ENCODE measurements at places on chromosomes 2 and 18.
A peak's percentile ranks its signal among the peaks of the same experiment; 100 is the strongest.

- no peak for DNase-seq
These were observed 46.3 kb upstream of the SLC39A10 start for GRCh38 chr2:195610717-195611116.

- DNase-seq = no peak
These were observed 16.1 kb upstream of the STAMBP start for GRCh38 chr2:73812635-73813034.

GRCh38 chr2:170462433-170463205 lies 252.5 kb upstream of the SP5 start:
- DNase-seq = peak; percentile 56

DNA sequence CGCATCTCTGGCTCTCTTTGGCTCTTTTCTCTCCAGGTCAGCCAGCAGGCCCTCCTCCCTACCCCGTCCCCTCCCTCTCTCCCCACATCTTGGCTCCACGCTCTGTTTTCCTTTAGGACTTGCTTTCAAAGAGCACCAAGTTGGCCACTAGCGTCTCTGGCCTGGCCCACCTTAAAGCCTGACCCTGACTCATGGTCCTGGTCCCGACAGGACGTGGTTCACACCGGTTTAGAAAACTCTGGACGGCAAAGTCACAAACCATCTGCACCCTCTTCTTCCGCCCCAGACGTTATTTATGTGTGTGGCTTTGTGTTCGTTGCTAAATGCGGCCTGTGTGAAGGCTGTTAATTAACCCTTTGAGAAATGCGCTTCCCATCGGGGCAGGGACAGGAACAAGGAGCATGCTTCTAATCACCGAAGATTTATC lies 169.0 kb upstream of the HAAO start:
- DNase-seq = no peak

GRCh38 chr2:191158747-191159146 lies 8.0 kb upstream of the STAT4 start:
- no peak for DNase-seq

GRCh38 chr2:64086347-64087082 lies 57.7 kb downstream of the PELI1 start:
- DNase-seq = no peak

GRCh38 chr2:60505880-60506260 lies 47.6 kb downstream of the BCL11A start:
- DNase-seq = no peak

GRCh38 chr2:200077838-200078237 lies 122.5 kb downstream of the MAIP1 start:
- no peak for DNase-seq

DNA sequence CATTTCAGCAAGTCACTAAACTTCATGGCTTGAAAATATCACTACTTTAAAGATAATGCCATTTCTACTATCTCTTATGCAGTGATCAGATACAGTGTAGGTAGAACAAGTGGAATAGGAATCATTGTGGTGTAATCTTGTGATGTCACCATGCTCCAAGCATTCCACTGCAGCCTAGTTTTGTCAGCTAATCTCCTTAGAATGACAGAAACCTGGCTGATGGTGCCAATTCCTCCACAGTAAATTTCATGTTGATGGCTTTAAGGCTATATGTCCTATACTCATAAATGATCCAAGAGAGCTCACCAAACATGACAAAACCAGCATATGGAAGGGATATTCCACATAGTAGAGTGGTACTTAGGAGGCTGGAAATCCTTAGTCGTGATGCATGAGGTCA lies 184.9 kb downstream of the PDE1A start:
- DNase-seq = no peak

DNA sequence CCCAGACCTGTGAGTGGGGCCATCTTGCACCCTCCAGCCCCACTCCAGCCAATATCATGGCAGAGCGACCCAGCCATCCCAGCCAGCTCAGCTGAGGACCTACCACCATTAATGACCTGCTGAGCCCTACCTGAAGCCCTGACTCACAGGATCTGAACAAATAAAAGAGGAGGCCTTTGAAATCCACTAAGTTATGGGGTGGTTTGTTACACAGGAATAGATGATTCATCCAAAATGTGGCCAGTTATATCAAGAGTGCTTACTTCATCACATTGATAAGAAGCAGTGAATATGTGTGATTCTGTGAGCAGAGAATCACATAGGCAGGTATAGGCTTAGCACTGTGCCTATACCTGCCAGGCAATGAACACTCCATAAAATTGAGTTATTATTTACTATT lies 34.7 kb upstream of the FAM124B start:
- no peak for DNase-seq

- no peak for DNase-seq
These were observed 133.2 kb downstream of the NAPG start for GRCh38 chr18:10659000-10659399.

DNA sequence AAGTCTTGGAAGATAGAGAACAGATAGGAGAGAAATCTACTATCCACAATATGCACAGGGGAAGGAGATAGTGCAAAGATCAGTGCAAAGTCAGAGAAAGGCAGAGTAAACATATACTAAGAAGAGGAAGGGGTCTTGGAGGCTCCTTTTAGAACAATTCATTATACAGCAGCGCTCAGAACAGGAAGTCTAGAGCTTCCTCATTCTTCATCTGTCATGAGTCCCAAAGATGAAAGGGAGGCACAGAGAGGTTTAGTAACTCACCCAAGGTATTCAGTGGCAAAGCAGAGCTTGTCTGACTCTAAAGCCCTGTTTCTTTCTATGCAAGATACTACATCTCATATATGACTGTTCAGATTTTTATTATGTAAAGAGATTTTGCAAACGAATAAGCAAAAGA lies 1.4 kb downstream of the SP110 start:
- DNase-seq = no peak

DNA sequence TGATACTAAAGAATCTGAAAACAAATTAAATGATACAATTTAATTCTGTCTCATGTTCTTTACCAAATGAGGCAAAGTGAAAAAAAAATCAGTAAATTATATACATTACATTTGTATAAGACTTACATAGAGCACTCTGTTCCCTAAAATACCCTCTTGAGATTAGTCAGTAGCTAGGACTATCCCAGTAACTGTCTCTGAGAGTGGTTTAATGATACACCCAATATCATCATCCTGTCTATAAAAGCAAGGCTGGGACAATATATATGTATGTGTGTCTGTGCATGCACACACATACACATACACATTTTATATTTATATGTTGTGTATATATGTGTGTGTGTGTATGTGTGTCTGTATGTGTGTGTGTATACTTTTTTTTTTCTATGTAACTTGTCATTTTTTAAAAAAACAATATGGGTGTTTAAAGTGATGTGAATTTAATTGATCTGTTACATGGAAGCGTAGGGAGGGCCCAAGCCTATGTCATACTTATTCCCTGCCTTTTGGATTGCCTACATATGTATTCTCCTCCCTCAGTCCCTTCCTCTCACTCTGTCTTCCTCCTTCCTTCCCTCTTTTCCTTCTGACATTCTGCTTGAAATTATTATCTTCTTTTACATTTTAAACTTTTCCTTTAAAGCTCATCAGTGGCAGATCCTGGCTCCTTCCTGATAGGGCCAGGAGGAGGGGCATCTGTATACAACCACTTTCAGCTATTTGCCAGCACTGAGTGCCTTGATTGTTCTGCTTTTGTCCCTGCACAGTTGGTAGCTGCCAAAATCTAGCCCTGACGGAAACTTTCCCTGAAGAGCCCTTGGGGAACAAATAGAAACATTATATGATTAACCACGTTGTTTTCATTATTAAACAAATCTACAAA lies 6.8 kb downstream of the ASXL3 start:
- no peak for DNase-seq

DNA sequence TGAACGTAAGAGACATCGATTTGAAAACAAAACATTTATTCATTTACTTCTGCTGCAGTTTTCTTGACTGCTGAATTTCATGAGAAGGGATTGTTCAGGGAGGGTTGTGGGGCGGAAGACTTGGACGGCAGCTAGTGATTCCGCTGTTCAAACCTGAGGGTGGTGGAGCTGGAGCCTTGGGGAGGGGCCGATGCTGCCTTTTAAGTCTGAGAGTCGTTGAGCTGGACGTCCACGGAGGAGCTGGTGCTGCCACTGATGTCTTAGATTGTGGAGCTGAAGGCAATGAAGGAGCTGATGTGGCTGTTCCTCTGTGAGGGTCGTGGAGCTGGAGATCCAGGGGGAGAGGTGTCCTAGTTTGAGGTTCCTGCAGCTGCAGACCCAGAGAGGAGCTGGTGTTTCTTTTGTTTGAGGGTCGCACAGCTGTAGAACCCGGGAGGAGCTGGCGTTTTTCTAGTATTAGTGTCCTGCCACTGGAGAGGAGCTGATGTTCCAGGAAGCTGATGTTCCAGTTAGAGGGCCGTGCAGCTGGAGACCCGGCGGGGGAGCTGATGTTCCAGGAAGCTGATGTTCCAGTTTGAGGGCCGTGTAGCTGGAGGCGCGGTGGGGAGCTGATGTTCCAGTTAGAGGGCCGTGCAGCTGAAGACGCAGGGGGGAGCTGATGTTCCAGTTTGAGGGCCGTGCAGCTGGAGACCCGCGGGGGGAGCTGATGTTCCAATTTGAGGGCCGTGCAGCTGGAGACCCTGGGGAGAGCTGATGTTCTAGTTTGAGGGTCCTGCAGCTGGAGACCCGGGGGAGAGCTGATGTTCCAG lies 150.9 kb downstream of the RTP5 start:
- DNase-seq = no peak

- DNase-seq = no peak
These were observed 40.3 kb downstream of the SOWAHC start for GRCh38 chr2:109654326-109655050.

- no peak for DNase-seq
These were observed 1385.6 kb upstream of the SLC39A10 start for GRCh38 chr2:194271293-194271961.

GRCh38 chr2:189505492-189505891 lies 64.2 kb downstream of the WDR75 start:
- DNase-seq = no peak

- DNase-seq = no peak
These were observed 76.3 kb downstream of the PKP4 start for GRCh38 chr2:158533009-158533408.

DNA sequence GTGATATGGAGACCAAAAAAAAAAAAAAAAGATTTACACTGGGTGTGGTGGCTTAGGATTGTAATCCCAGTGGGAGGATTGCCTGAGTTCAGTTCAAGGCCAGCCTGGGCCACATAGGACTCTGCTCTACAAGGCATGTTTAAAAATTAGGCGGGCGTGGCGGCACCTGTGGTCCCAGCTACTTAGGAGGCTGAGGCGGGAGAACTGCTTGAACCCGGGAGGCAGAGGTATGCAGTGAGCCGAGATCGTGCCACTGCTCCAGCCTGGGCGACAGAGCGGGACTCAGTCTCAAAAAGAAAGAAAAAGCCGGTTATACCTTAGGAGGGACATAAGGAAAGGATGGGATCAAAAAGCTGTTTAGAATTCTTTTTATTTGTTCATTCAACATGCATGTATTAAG lies 707 bp upstream of the SPDYA start:
- no peak for DNase-seq

DNA sequence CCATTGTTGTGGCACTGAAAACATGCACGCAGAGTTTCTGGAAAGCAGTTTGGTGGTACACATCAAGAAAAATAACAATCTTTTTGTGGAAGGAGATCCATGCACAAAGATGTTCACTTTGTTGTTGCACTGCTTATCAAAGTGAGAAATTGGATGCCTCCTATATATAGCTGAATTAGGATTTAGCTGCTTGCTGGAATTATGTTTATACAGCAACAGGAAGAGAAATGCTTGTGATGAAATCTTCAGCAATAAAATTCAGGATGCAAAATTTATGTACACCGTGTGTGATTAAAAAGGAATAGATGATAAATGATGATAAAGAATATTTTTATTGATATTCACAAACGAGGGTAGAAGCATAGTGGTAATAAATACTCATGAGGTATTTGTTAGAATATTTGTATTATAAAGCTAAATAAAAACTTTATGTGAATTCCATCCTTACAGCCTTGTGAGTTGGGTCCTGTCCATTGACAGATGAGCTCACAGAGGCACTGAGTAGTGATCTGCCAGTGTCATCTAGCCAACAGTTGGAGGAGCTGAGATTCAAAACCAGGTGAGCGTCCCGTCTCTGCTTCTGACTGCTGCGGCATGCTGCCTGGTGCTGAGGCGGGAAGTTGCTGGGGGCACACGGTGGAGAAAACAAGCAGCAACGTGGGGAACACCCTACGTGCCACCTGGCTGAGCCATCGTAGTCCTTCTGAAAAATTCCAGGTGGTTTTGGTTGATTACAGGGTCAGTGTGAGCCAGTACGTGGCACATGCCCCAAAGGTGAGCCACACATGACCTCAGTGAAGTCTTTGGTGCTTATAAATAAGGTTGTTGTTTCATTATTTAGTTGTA lies 80.2 kb downstream of the ASAP2 start:
- DNase-seq = no peak

DNA sequence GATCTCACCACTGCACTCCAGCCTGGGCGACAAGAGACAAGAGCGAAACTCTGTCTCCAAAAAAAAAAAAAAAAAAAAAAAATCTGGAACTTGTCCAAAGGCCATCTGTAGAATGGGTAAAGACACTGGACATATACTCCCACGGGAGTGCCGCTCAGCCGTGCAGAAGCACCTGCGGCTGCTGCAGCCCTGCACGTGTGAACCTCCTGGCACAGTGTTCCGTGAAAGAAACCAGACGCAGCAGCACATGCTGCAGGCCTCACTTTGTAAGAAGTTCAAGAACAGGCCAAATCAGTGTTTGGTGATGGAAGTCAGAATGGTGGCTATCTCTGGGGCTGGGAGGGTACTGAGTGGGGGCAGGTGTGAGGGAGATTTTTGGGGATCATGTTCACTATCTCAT lies 6.5 kb downstream of the CHRND start:
- DNase-seq = no peak

GRCh38 chr2:150484006-150484405 lies 3.5 kb downstream of the RND3 start:
- DNase-seq = no peak

DNA sequence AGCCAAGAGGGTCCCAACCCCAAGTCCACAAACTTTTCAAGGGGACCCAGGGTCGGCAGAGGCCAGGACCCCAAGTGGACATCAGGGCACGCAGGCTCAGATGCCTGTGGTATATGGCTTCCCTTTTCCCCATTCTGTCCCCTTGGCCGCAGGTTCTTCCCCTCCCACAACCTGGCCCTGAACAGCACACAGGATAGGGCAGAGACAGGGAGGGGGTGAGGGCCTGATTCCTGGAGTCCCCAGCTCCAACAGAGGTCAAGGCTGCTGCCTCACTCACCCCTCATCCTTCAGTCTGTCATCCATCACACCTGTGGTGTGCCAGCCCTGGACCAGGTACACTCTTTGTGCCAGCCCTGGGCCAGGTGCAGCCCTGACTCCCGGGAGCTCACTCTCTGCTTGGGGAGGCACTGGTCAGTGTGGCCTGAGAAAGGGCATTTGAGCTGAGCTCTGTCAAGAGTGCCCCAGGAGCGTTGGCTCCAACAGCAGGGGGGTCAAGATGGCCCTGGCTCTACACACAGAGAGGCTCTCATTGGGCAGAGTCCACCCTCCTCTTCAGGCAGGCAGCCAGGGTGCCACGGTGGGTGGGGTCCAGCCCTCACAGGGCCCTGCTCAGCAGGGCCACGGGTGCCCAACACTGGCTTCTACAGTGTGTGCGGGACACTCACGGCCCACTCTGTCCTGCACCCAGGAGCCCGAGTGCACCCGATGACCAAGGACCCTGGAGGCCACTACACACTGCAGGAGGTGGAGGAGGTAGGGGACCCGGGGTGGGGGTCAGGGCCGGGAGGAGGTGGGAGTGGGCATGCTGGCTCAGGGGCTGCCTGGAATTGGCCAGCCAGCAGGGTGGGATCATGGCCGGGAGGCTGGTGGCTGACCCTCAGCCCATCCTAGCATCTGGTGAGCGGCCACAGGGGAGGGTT lies 1.6 kb downstream of the AGXT start:
- no peak for DNase-seq

GRCh38 chr2:46127176-46127575 lies 170.0 kb upstream of the EPAS1 start:
- no peak for DNase-seq

GRCh38 chr2:74007711-74008110 lies 23.0 kb downstream of the TET3 start:
- DNase-seq = no peak

Data from NCI-H1694 (cell line).